ENCODE measurements at places on chromosomes 12 and 14. TPM values are rescaled to one million over a fixed set of nuclear protein-coding genes. Genes with fewer than 3 reads are reported as not detected.

Gene STAT2
- total RNA-seq, result 486 TPM

Gene HOXC6
- total RNA-seq, result 5.3 TPM

Gene TMCC3
- under 0.01 TPM for total RNA-seq

Gene LHX5
- not detected for total RNA-seq
